Tibial artery (tissue), 4 donors: ENCODE measurements at places on chromosomes 5 and 9.

- H3K4me1 ChIP-seq, result no peaks in the 10 kb centered on the region
- H3K36me3 ChIP-seq, result no peaks in the 10 kb centered on the region
- no peak overlapping the region for H3K4me3 ChIP-seq
- no peak for DNase-seq
- no peak overlapping the region for H3K27ac ChIP-seq
- H3K27me3 ChIP-seq, result no peaks in the 10 kb centered on the region
Measured at GRCh38 chr5:74422671-74423070, 217.9 kb downstream of the ENC1 start.

DNA sequence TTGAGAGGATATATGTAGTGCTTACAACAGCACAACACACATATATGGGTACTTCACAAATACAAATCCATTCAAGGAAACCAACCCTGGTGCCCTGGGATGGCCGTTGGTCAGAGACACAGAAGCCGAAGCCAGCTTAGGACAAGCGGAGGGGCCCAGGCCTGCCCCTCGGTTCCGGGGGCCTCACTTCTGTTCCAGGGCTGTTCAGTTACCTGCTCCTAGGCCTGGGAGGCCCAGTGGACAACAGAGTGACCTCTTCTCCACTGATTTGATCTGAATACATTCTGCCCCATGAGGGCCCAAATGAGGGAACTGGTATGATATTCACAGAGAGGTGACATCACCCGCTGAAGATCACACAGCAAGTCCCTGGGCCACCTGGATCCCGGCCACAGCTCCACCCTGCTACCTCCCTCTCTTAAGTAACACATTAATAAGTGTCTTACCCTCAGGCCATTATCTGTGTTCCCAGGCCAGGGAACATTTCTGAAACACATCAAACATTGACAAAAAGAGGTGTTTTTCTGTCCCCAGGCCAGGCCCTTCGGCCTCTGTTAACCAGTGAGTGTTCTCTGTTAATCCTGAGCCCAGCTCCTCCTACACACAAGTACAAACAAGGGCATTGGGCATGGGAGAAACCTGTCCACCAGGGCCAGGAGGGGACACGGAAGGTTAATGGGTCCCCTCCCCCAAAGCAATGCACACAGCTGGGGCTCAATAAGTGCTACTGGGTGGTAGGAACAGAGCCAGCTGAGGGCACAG is 4.5 kb upstream of the GRHPR start:
- H3K4me3 ChIP-seq, result no peak overlapping the region
- no peak for DNase-seq
- H3K4me1 ChIP-seq, result peaks cover 13% of the 10 kb centered on the region
- no peaks in the 10 kb centered on the region for H3K36me3 ChIP-seq
- no peak overlapping the region for H3K27ac ChIP-seq

GRCh38 chr5:90221951-90222350 is 187.6 kb downstream of the CETN3 start:
- H3K4me1 ChIP-seq, result no peaks in the 10 kb centered on the region
- DNase-seq, result no peak
- H3K36me3 ChIP-seq, result no peaks in the 10 kb centered on the region
- no peak overlapping the region for H3K4me3 ChIP-seq
- H3K27ac ChIP-seq, result no peak overlapping the region

GRCh38 chr5:181217111-181217802 is 5.8 kb upstream of the TRIM41 start:
- peak overlapping the region; percentile 69 for H3K27ac ChIP-seq
- no peaks in the 10 kb centered on the region for H3K27me3 ChIP-seq
- H3K4me3 ChIP-seq, result peak overlapping the region; percentile 61
- H3K36me3 ChIP-seq, result no peaks in the 10 kb centered on the region

DNA sequence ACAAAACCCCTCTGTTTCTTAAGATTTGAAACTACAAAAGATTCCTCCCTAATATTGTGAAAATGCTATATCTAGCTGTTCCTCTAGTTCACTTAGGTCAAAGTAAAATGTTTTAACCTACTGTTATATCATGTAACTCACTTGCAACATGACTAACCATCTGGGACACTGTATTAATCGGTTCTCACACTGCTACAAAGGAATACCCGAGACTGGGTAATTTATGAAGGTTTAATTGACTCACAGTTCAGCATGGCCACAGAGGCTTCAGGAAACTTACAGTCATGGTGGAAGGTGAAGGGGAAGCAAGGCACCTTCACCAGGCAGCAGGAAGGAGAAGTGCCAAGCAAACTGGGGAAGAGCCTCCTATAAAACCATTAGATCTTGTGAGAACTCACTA is 34.7 kb downstream of the DIMT1 start:
- H3K27me3 ChIP-seq, result no peaks in the 10 kb centered on the region
- no peak overlapping the region for H3K4me3 ChIP-seq
- DNase-seq, result no peak
- H3K36me3 ChIP-seq, result peaks cover 22% of the 10 kb centered on the region
- H3K27ac ChIP-seq, result no peak overlapping the region

- H3K36me3 ChIP-seq, result no peaks in the 10 kb centered on the region
- no peaks in the 10 kb centered on the region for H3K27me3 ChIP-seq
- no peak overlapping the region for H3K27ac ChIP-seq
- H3K4me1 ChIP-seq, result no peaks in the 10 kb centered on the region
- no peak overlapping the region for H3K4me3 ChIP-seq
- DNase-seq, result no peak
Measured at GRCh38 chr5:79794347-79794746, 104.7 kb downstream of the CMYA5 start.

GRCh38 chr5:96936431-96937320 is 796 bp downstream of the LNPEP start:
- H3K4me3 ChIP-seq, result peak overlapping the region; percentile 80
- DNase-seq, result peak; percentile 36
- H3K36me3 ChIP-seq, result no peaks in the 10 kb centered on the region
- peak overlapping the region; percentile 98 for H3K27ac ChIP-seq

DNA sequence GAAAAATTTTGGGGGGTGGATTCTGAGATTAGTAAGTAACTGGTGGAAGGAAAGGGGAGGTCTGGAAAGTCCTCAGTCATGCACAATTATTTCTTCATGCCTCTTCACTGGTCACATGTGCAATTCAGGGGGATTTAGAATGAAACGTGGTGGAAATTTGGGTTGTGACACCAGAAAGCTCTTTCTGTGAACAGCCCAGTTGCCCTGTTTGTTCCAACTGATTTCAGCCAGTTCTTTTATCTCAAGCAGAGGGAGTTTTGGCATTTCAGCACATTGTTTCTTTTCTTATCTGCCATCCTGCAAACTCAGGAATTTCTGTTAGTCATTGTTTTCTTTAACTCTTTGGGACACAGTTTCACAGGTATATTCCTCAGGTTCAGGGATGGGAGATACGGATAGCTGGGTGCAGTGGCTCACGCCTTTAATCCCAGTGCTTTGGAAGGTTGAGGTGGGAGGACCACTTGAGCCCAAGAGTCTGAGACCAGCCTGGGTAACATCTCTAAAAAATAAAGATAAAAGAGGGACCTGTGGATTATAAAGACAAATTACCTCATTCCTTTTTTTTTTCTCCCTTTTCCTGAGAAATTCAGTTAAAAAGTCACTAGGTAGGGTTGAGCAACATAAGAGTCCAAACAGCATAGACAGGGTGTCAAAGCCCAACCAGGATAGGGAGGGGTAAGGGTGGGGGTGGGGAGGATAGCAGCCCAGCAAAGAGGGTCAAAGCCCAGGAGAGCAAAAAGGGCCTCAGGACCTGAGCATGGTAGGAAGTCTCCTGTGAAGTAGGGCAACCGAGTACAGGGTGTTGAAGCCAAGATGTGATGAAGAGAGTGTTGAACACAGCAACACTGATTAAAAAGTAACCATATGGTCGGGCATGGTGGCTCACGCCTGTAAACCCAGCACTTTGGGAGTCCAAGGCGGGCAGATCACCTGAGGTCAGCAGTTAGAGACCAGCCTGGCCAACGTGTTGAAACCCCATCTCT is 5.4 kb upstream of the B4GALT1 start:
- no peak for DNase-seq
- H3K4me3 ChIP-seq, result no peak overlapping the region
- H3K27ac ChIP-seq, result no peak overlapping the region
- H3K36me3 ChIP-seq, result no peaks in the 10 kb centered on the region
- peaks cover 20% of the 10 kb centered on the region for H3K4me1 ChIP-seq

GRCh38 chr5:43729846-43730478 is 127.0 kb downstream of the NNT start:
- no peak for DNase-seq
- H3K27ac ChIP-seq, result peak overlapping the region; percentile 20
- no peaks in the 10 kb centered on the region for H3K36me3 ChIP-seq
- no peaks in the 10 kb centered on the region for H3K27me3 ChIP-seq

DNA sequence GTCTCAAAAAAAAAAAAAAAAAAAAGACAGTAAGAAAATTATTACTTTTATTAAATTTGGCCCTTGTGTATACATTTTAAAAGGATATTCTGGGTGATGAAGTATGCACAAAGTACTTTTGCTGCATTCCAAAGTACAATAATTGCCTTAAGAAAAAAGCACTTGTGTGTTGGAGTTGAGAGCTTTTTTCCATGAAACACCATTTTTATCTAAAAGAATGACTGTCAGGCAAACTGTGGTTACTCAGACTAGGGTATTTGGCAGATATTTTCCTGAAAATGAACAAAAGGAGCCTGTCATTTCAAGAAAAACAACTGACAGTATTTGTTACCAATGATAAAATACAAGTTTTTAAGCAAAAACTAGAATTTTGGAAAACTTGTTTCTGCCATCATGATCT is 84.3 kb upstream of the PTPN3 start:
- H3K36me3 ChIP-seq, result no peaks in the 10 kb centered on the region
- no peak overlapping the region for H3K4me3 ChIP-seq
- no peak overlapping the region for H3K27ac ChIP-seq
- no peak for DNase-seq
- H3K4me1 ChIP-seq, result no peaks in the 10 kb centered on the region

DNA sequence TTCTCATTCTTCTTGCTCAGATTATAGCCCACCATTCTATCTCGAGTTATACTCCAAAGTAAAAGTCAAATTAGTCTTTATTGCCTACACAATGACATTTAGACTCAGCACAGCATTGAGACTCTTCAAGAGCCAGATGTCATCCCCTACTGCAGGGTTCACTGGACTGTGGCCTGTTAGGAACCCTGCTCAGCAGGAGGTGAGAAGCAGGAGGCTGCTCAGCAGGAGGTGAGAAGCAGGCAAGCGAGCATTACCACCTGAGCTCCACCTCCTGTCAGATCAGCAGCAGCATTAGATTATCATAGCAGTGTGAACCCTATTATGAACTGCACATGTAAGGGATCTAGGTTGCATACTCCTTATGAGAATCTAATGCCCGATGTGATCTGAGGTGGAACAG is 12.7 kb upstream of the LIFR start:
- no peaks in the 10 kb centered on the region for H3K27me3 ChIP-seq
- H3K4me3 ChIP-seq, result no peak overlapping the region
- no peaks in the 10 kb centered on the region for H3K36me3 ChIP-seq
- H3K4me1 ChIP-seq, result no peaks in the 10 kb centered on the region
- H3K27ac ChIP-seq, result no peak overlapping the region

DNA sequence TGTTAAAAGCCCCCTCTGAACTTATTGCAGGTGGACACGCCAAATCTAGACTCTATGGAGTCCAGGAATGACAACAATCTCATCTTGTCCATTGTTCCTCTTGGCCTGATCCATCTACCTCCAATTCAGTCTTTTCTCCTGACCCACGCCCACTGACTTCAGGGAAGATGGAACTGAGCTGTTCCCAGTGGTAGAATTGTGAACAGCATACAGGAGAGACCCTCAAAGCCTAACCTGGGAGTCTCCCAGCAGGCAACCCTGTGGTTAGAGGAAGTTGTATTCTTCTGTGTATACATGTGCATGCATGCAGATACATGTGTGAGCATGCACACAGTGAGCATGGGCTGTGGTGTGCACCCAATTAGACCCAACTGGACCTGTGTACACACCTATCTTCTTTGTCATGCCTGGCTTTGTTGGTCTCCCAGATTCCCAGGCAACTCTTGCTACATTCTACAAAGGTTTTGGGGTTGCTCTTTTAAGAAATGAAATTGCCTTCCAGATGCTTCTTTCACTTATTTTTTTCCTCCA is 286.0 kb downstream of the ZSWIM6 start:
- no peaks in the 10 kb centered on the region for H3K27me3 ChIP-seq
- H3K4me1 ChIP-seq, result peaks cover 20% of the 10 kb centered on the region
- H3K4me3 ChIP-seq, result no peak overlapping the region
- H3K36me3 ChIP-seq, result no peaks in the 10 kb centered on the region
- no peak for DNase-seq

GRCh38 chr9:130899051-130899748 is 2.6 kb upstream of the QRFP start:
- no peaks in the 10 kb centered on the region for H3K4me1 ChIP-seq
- no peak for DNase-seq
- no peaks in the 10 kb centered on the region for H3K27me3 ChIP-seq
- H3K4me3 ChIP-seq, result no peak overlapping the region
- peaks cover 2% of the 10 kb centered on the region for H3K36me3 ChIP-seq
- H3K27ac ChIP-seq, result no peak overlapping the region

DNA sequence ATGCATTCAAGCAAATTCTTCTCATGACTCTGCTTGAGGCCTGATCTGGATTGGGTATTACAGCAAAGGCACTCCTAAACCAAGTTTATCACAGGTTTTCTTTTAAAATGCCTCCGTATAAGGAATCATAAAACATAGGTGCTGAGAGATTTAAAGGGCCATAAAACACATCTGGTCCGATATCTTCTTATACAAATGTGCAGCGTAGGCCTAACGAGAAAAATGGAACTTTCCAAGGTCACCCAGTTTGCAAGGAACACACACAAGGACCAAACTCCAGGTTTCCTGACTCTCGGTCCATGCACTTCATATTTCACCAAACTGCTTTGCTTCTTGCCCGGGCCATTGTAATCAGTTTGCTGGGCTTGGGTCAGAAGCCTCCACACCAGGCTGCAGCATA is 22.1 kb downstream of the SH3RF2 start:
- DNase-seq, result no peak
- H3K27ac ChIP-seq, result no peak overlapping the region
- H3K4me3 ChIP-seq, result no peak overlapping the region
- no peaks in the 10 kb centered on the region for H3K27me3 ChIP-seq
- H3K36me3 ChIP-seq, result no peaks in the 10 kb centered on the region
- H3K4me1 ChIP-seq, result no peaks in the 10 kb centered on the region
